ENCODE measurements at places on chromosomes 12 and 14.

DNA sequence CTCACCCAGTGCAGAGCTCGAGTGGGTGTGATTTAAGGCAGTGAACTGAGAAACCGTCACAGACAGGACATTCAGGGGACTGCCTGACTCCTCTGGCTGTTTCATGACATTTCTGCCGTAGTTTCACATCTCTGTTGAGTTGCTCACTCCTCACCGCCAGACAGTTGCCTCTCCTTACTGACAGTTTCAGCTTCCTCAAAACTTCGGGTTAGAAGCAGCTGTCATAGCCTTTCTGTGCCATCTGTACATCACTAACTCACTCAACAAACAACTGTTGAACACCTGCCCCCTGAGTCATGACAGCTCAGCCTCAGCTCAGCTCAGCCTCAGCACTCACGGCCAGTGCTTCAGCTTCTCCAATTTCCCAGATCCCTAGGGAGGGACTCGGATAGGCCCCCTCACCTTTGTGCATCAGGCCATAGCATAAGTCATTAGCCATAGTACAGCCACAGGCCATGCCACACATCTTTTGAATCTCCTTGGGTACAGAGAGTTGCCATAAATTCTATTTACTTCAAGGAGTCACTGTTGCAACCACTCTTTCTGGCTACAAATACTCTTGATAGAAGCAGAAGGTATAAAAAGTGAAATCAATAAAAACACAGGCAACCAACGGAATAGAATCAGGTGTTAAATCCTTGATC lies 6.2 kb upstream of the SLC15A4 start:
- no peak for DNase-seq

DNA sequence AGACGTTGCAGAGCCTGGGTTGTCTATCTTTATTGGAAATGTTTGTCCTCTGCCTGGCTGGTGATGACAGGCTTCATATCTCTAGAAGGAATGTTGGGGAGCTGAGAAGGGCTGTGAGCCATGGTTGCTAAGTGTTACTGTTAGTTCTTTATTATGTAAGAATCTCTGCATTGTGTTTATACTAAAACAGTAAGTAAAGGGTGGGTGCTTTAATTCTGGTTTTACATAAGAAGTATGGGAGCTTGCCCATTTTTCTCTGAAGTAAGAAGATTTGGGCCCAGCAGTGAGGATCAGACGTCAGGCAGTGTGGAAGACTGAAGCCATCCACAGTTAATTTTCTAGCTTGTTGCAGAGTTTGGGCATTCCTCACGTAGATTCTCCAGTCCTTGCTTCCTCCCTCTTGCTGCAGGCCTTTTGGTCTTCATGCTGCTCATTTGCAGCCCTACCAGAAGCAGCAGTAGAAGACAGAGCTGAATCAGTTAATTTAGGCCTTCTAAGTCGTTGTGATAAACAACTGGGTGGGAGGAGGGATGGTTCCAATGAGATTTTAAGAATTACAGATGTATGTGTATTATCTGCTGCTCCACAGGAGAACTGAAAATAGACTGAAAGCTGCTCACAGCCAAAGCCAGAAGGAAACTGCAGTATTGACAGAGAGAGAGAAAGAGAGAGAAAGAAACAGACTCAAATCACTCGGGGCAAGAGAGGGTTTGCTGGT lies 21.4 kb downstream of the WNT5B start:
- DNase-seq: no peak

GRCh38 chr12:52956987-52957386 lies 8.1 kb downstream of the KRT18 start:
- no peak for DNase-seq

- DNase-seq: no peak
Measured at GRCh38 chr12:87758271-87758670, 270.9 kb downstream of the C12orf50 start.

- no peak for DNase-seq
Measured at GRCh38 chr14:98204139-98204538, 1067.9 kb downstream of the BCL11B start.

- DNase-seq: no peak
Measured at GRCh38 chr12:108495054-108495453, 20.0 kb upstream of the FICD start.

- no peak for DNase-seq
Measured at GRCh38 chr12:50955288-50955687, 2.9 kb downstream of the HIGD1C start.

DNA sequence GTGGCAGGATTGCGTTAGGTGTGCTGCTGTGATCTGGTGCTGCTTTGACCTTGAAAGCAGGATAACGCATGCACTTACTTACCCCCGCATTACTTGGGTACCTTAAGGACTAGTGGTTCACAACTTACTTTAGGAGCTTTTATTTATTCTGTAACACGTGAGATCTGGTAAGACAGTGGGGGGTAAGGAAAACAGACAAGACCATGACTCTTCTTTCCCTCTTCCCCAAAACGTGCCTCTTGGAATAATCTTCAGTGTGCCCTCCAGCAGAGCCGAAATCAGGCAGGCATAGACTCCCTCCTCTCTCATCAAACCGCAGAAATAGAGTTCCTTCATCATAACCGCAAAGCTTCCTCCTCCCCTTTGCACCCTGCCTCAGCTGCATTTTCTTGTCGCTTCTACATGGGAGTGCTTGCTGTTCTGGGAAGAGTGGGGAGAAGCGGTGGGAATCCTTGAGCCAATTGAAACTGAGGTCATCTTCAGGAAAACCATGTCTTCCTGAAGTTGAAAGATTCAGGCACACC lies 43.4 kb downstream of the RAD52 start:
- no peak for DNase-seq

GRCh38 chr14:39673270-39673711 lies 241.1 kb upstream of the FBXO33 start:
- DNase-seq: no peak

DNA sequence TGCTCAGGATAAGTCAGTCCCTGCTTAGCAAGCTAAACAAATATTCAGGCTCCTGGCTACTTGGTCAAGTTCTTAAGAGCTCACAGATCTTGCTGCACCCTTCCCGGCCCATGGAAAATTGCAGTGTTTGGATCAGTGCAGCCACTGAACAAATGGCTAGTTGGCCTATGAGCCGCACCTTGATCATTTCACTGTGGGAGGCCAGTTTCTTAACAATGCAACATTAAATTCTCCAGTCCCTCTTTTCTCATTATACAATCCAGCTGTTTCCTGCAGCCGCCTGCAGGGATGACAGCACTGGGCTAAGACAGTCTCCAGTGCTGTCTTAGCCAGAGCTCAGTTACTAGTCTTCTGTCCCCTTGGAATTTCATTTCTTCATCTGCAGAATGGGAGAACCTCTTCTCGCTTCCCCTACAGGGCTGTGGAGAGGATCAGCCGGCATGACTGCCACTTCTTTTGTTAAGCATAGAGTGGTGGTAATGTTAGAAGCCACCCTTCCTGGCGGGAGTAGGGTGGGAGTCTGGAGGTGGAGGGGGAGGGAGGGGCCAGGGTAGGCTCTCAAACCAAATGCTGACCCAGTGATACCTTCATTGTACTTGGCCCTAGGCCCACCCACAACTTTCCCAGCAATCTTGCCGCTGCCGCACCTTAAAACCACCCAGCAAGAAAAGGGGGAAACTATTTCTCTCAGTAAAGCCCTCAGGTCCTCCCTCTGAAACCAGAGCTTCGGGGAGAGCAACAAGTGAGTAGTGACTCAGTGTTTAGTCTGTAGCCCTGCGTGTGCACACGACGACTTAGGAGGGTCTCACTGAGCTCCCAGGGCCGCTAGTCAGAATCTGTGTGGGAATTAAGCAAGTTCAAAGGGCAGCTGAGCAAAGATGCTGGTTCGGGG lies 145.7 kb downstream of the NUAK1 start:
- DNase-seq: no peak

GRCh38 chr14:103650213-103650612 lies 21.2 kb downstream of the KLC1 start:
- DNase-seq: no peak

DNA sequence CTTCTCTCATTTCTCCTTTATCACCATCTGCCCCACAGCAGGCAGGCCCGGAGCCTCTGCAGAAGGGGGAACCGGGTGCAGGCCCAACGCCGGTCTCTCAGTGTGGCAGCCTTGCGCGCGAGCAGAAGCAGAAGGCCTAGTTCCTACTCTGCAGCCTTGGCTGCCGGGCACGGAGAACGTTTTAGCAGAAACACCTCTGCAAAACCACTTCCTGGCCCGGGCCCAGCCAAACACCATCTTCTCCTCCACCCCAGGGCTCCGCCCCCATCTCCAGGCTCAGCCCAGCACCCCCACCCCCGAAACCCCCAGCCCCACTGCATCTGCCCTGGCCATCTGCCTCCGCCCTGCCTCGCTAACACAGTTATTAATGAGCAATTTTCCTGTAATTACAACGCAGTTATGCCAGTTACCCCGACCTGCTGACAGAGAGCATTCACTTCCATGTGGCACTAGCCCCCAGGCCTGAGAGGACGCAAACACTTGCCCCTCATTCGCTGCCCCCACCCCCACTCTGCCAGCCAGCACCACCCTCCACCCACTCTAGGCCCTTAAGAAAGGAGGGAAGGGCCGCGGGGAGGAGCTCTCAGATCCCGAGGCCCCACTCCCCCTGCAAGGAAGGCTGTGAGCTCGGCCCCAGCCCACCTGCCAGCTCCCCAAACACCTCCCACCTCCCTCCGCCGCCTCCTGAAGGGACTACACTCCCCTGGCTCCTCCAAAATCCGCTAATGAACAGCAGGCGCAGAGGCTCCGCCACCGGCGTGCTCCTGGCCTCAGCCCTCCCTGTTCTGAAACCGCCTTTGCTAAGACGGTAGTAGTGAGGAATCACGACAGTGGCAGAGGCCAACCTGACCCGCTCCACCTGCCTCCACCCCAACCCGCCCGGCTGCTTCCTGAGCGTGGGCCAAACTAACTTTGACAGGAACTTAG lies 44.7 kb upstream of the FBRSL1 start:
- no peak for DNase-seq

DNA sequence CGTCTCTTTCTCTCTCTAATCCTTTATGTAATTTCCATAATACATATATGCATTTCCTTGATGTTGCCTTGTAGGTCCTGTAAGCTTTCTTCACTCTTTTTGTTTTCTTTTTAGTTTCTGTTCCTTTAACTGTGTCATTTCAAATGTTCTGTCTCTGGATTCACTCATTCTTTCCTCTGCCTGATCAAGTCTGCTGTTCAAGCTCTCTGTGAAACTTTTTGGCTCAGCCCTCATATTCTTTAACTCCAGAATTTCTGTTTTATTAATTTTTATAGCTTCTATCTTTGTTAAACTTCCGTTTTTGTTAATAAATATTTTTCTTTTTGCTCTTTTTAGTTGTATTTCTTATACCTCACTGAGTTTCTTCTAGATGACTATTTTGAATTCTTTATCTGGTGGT lies 321.3 kb upstream of the LMO3 start:
- no peak for DNase-seq

DNA sequence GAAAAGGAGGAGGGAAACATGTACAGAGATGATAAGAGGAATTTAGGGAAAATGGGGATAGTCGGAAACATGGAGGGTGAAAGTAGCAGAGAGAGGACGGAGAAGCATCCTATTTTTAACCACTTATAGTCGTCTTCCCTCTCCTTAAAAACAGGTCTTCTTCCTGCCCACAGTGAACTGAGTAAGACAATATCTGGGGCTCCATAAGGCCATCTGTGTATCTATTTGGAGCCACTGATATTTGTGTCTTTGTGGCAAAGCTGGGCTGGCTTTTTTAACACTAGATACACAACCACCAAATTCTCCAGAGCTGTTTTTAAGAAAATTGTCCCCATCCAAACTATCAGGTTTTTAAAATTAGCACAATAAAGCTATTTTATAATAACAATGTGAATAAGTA lies 109.5 kb upstream of the RAP1B start:
- no peak for DNase-seq

- no peak for DNase-seq
Measured at GRCh38 chr14:24795406-24795805, 161.4 kb upstream of the GZMB start.

- DNase-seq: no peak
Measured at GRCh38 chr12:388541-389141, 479 bp downstream of the KDM5A start.

DNA sequence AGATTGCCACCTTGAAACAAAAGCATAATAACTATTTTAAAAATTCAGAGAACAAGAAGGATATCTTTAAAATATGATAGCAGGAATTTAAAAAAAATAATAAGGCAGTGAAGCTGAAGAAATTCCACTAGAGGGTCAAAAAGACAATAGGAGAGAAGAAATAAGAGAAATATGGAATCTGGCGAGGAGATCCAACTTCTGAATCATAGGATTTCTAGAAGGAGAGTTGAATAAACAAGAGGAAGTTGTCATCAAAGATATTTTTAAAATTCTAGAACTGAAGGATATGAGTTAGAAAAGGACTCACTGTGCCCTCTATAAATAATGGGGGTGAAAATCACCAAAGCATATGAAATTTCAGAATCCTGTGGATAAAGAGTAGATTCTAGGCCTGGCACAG lies 26.8 kb upstream of the TOMM20L start:
- DNase-seq: no peak

- DNase-seq: no peak
Measured at GRCh38 chr12:15977999-15978951, 67.1 kb downstream of the DERA start.

DNA sequence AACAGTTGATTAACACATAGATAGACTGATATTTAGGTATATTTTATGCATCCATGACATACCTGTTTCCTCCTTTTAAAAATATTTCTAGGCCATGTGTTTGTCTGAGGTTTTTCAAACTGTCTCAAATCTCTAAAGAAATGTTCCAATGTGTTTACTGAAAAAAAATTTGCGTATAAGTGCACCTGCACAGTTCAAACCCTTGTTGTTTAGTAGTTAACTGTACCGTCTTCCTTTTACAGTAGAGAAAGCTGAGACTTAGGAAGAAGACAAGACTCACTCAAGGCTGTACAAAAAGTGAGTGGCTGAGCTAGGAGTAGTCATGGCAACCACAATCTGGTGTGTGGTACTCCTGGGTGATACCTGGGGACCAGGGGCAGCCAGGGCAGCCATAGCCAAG lies 934.6 kb downstream of the VRK1 start:
- DNase-seq: no peak

- DNase-seq: no peak
Measured at GRCh38 chr14:89214221-89214965, 202.6 kb downstream of the FOXN3 start.

GRCh38 chr14:102283631-102284129 lies 21.3 kb downstream of the MOK start:
- DNase-seq: no peak

DNA sequence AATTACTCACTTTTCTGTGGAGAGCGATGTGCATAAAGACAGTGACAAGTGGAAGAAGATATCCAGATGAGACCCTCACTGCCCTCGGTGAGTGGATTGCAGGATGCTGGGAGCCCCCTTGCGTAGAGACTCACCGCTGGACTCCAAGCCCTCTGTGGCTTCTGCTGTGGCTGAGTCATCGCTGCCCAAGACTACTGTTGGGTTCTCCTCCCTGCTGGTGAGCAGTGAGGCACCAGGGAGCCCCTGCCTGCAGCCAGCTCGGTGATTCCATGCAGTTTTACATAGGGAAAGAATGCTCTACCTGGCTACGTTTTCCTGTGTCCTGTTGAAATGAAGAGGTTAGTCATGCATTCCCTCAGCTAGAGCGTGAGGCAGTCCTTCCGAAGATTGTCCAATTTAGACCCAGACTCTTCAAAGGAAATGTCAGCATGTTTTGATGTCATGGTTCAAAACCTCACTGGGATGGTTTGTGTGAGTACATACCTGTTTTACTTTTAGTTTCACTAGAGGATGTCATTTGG lies 28.2 kb downstream of the TRAF3 start:
- DNase-seq: no peak
